ENCODE measurements at places on chromosomes 5 and 9.
A peak's percentile ranks its signal among the peaks of the same experiment; 100 is the strongest.

GRCh38 chr9:70136632-70137031 is 93.0 kb downstream of the MAMDC2 start:
- no peak for DNase-seq

DNA sequence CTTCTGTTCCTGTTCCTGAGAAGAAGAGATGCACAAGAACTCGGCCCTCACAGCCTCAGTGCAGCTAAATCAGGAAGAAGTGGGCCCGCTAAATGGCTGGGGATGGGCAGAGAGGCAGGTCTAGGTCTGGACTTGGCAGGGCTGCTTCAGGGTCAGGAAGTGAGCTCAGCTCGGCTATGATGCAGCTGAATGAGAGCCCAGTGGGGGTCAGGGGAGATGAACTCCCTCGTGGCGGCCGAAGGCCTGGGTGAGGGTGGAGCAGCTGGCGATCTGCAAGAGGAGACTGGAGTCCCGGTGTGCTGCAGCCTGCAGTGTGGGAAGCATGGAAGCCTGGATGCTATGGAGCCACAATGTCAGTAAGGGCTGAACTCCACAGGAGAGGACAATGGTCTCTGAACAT is 466.2 kb downstream of the SPOCK1 start:
- DNase-seq = no peak

DNA sequence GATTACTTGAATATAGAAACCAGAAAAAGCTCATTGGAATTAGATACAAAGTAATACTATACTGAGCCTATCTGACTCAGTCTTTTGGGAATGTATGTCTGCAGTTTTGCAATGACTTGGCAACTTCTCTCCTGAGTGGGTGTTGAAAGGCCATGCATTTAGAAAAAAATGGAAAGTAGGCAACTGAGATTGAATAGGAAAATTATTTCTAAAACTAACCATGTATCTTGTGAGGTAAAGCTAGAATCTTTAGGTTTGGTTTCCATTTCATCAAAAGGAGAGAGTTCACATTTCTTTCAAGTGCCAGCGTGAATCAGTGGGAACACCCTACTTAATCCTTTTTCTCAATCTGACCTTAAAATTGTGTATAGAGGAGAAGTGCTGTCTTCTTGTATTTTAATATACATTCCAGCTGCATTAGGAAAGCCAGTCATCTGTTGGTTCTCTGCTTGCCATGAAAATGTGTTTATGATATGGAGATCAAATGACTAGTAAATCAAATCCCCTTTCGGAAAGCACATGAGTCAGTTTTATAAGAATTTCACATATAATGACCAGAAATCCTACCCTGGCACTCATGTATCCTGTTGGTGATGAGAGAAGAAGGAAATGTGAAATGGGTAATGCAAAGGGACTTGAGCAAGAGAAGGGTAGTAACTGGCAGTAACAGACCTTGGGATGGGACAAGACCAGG is 30.4 kb downstream of the NFX1 start:
- DNase-seq = peak; percentile 94

DNA sequence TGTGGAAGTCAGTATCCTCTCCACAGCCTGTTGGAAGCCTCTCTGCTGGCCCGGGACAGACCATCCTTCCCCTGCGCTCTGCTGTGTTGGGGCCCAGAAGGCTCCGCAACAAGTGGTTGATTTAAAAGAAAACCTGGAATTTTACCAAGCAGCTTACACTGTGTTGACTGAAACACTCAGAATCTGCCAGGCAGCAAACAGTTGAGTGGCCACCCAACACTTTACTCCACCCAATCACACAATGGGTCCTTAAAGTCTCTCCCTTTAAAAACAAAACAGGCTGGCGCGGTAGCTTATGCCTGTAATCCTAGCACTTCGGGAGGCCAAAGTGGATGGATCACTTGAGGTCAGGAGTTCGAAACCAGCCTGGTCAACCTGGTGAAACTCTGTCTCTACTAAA is 28.0 kb upstream of the DMRT3 start:
- no peak for DNase-seq

DNA sequence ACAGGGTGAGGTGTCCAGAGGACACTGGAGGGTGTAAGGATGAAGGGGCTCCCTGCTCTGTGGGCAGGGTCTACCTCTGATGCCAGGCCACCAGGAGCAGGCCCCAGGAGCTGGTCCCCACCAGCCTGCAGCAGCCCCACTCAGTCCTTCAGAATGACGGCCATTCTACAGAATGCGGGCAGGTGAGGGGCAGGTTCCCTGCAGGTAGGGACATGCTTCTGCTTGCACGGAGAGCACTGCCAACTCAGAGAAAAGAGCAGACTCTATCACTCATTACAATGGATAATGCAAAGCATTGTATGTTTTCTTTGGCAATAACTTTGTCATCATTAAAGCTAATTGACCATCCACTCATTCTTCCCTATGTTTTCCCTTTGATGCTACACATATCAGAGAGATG is 39.0 kb downstream of the DDX31 start:
- no peak for DNase-seq

DNA sequence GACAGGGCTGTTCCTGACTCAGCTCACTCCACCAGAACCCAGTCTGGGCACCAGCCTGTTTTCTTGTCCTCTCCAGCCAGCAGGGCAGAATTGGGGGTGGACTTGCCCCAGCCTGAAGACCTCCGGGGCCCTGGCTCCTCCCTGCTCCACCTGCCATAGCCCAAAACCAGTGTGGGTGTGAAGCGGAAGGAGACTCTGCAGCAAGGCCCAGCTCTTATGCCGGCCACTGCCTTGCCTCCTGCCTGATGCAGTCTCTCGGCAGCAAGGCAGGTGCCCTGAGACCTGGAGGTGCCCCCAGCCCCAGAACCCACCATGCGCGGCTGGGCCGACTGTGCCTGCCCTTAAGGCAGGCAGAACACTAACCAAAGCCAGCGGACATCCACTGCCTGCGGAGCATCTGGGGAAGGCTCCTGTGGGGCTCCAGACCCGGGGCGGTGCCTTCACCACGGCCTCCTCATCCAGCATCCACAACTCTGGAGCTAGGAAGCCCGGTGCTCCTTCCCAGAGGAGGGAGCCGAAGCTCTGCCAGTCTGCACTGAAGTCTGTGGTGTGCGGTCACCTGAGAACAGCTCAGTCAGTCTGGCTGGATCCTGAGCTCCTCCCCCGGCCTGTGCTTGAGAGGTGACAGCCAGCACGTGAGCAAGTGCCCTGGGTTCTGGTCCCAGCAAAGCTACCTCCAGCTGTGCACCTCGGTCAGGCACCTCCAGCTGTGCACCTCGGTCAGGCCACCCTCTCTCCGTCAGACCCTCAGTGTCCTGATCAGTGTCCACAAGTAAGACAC is 116.7 kb downstream of the ADAMTS2 start:
- DNase-seq = no peak

- no peak for DNase-seq
Measured at GRCh38 chr9:72428329-72428728, 63.3 kb upstream of the ZFAND5 start.

- no peak for DNase-seq
Measured at GRCh38 chr9:120587328-120587727, 7.4 kb upstream of the CDK5RAP2 start.

DNA sequence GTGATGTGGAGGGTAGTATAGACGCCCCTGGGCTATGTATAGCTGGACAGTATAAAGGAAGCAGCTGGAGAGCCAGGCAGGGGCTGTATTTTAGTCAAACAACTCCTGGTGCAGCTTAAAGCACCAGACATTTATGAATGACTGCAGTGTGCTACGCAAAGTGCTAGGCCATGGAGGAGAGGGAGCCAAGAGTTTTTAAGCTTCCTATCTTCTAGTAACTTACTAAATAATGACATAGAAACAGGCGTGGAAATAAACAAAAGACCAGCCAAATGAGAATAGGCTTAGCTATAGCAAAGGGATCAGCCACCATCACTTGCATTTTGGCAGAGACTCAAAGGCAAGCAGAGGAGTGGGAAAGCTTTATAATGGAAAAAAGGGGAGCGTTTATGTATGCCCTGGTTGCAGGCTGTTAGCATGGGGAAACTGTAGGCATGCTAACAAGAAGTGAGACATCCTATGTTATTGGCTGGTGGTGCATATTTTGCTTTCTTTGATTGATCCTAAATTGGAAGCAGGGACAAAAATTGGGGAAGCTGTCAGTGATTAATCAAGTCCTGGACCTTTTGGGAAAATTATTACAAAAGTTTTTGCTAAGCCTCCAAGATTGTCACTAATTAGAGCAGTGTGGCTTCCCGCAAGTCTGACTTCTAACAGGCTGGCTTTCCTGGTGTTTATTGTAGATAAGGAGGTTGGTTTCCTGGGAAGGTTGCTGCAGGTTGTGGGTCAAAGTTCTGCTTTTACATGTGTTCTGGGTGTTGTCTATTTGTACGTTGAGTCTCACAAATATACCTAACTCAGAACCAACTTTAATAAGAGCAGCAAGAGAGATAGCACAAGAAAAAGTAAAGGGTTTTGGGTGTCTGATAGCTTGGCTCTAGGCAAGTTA is 46.6 kb downstream of the RAB3C start:
- no peak for DNase-seq

GRCh38 chr9:71269859-71270258 is 148.4 kb upstream of the TRPM3 start:
- DNase-seq = no peak

- DNase-seq = no peak
Measured at GRCh38 chr5:129902816-129903215, 1.4 kb upstream of the CHSY3 start.

- no peak for DNase-seq
Measured at GRCh38 chr5:170301981-170302652, 4.5 kb upstream of the LCP2 start.

DNA sequence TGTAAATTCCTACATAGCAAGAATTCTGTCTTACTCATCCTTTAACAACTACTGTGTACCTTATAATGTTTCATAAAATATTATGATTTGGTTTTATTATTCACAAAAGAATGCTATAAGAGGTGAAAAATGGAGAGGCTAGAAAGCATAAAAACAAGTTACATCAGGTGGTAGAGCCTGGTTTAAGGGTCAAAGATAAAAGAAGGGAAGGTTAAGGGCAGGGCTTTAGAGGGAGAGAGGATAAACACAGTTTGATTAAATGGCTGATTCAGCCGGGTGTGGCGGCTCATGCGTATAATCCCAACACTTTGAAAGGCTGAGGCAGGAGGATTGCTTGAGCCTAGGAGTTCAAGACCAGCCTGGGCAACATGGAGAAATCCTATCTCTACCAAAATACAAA is 40.4 kb upstream of the HSPB3 start:
- no peak for DNase-seq

- no peak for DNase-seq
Measured at GRCh38 chr5:145574889-145575573, 260.1 kb downstream of the PRELID2 start.

GRCh38 chr9:69900406-69900805 is 79.8 kb downstream of the CFAP95 start:
- DNase-seq = no peak

- DNase-seq = peak; percentile 69
Measured at GRCh38 chr5:39714036-39714698, 289.4 kb upstream of the DAB2 start.

GRCh38 chr5:103866169-103866568 is 303.6 kb upstream of the NUDT12 start:
- no peak for DNase-seq

DNA sequence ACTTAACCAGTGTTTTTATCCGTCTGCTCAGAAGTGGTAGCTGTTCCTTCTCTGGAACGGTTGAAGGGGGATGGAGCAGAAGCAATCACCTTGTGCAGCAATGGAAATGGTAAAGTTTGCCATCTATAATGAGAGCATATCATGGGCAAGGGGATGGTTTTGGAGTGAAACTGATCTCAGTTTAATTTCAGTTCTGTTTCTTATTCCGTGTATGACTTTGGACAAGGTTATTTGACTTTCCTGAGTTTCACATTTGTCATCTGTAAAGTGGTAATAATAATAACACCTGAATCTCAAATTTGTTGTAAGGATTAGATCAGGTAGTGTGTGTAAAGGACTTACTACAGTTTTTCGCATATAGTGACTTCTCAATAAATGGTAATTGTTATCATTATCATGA is 106.1 kb downstream of the PCSK1 start:
- no peak for DNase-seq

- DNase-seq = no peak
Measured at GRCh38 chr9:110546411-110546871, 33.1 kb downstream of the SVEP1 start.

GRCh38 chr5:10515492-10515891 is 48.4 kb upstream of the ANKRD33B start:
- DNase-seq = no peak

GRCh38 chr5:135916638-135917263 is 21.1 kb upstream of the IL9 start:
- DNase-seq = no peak

DNA sequence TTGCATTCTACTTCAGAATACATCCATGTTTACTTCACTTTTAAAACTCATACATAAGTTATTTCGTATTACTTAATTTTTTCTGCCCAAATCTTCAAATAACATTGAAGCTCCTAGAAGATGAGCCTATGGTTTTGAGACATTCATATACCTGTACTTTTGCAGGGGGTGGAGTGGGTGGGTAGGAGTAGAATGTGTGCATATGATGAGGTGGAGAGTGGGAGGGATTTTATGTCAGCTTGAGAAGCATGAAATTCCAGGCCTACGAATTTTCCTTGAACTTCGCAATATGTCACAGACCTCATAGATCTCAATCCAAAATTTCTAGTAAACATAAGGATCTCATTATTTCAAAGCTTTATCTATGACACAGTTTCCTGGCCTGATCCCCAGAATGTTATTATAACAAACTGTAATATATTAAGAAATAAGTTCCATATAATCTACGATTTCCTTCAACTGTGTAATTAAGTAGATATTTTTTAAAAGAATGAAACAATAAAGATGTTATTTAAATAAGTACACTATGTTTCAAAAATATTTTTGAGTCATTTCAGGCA is 19.7 kb upstream of the MOB3B start:
- no peak for DNase-seq

DNA sequence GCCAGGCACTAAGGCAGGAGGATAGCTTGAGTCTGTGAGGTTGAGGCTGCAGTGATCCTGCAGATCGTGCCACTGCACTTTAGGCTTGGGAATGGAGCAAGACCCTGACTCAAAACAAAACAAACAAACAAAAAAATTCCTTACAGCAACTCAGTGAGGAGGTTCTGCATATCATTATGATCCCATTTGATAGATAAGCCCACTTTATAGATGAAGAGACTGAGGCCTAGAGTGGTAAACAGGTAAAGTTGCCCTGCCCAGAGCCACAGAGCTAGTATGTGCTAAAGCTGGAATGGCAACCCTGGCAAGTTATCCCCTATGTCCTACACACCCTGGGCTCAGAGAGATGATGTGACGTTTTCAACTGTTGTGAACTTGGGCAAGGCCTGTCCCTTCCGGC is 7.2 kb downstream of the AIF1L start:
- no peak for DNase-seq

- DNase-seq = no peak
Measured at GRCh38 chr5:96149546-96149945, 187.9 kb upstream of the ELL2 start.

Measured in HS-27A (cell line).